Omental fat pad (tissue), 4 donors: ENCODE measurements at places on chromosomes 13 and 19. TPM values are rescaled to one million over a fixed set of nuclear protein-coding genes. Genes with fewer than 3 reads are reported as not detected.

- no peak for DNase-seq
These were observed 156.8 kb downstream of the DNAJC3 start for GRCh38 chr13:95833719-95834118.

GRCh38 chr19:54606891-54607784 lies 13.7 kb downstream of the LILRA1 start:
- DNase-seq: no peak

- DNase-seq: no peak
These were observed 697.2 kb downstream of the EFNB2 start for GRCh38 chr13:105838231-105838630.

Gene SWSAP1
- total RNA-seq: 1.1 TPM

Gene POGLUT2
- total RNA-seq: 6.0 TPM

Gene PABPC3
- total RNA-seq: not detected

Gene VAV1
- total RNA-seq: 9.4 TPM
